ENCODE measurements at places on chromosomes 12 and 14. TPM values are rescaled to one million over a fixed set of nuclear protein-coding genes. Genes with fewer than 3 reads are reported as not detected.
A peak's percentile ranks its signal among the peaks of the same experiment; 100 is the strongest.

GRCh38 chr14:54730156-54730961 lies 163.4 kb downstream of the SAMD4A start:
- no peak for DNase-seq

DNA sequence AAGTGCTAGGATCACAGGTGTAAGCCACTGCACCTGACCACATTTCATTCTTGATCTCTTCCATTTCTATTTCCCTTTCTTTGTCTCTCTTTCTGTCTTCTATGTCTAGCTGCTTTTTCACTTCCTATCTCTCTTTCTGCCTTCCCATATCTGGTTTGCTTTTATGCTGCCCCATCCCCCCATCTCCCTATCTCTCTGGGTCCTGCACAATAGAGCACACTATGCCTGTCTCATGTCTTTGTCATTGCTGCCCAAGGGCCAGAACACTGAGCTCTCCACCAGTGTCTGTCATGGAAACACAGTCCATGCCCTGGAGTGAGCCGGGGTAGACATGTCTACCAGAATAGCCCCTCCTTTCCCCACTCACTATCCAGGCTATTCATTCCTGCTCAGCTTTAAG lies 12.3 kb upstream of the RARG start:
- DNase-seq = peak; percentile 8

- DNase-seq = no peak
Measured at GRCh38 chr12:14950421-14950820, 11.0 kb downstream of the ARHGDIB start.

- DNase-seq = no peak
Measured at GRCh38 chr14:69506241-69506595, 21.7 kb downstream of the PLEKHD1 start.

- peak; percentile 86 for DNase-seq
Measured at GRCh38 chr12:116466536-116466935, 92.6 kb upstream of the MAP1LC3B2 start.

DNA sequence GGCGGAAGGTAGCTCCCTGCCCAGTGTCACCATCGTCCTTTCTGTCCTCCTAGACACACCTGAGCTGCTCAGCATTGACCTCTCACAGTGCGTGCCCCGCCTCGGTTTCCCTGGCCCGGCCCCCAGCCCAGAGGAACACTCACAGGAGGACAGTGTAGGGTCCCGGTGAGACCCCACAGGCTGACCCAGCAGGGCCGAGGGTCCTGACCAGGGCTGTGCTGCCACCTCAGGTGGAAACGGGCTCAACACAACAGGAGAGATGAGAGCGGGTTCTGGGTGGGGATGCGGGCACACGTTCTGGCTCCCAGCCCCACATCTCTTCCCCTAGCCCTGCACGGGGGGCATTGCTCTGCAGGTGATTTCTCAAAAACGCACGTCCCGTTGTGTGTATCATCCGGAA lies 98.1 kb downstream of the PIWIL1 start:
- peak; percentile 42 for DNase-seq

- DNase-seq = no peak
Measured at GRCh38 chr14:37900561-37900960, 305.1 kb downstream of the TTC6 start.

DNA sequence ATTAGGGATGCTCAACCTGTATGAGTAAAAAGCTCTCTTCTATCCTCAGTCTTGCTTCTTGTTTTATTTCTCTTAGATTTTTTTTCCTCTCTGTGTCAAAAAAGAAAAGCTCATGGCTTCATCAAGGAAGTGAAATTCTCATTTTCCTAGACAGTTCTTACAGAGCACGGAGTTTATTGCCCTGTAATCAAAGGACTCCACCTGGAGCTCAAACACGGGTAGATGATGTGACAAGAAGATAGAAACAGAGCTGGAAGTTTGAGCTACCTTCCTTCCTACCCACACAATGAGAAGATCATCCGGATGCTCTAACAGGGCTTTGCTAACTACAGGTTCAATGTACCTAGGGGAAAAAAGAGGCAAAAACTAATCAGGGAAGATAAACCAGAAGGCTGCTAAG lies 564.8 kb downstream of the MED13L start:
- DNase-seq = no peak

DNA sequence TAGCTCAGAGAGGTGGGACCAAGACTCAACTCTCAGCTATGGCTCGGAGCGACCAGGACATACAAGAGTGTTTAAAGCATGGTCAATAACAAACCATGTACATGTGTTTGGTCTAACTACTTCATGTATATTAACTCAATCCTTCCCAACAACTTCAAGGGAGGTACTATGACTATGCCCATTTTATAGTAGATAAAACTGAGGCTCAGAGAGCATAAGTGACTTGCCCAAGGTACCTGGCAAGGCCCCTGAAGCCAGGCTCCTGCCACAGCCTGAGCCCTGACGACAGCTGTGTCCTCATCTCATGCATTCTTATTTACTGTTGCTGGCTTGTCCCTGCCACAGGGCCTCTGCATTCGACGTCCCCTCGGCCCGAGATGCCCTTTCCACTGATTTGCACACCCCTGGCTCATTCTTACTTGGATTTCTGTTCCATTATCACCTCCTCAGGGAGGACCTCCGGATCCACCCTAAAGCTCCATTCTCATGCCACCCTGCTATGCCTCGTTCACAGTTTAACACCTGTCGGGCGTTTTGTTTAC lies 2.6 kb downstream of the TESC start:
- no peak for DNase-seq

DNA sequence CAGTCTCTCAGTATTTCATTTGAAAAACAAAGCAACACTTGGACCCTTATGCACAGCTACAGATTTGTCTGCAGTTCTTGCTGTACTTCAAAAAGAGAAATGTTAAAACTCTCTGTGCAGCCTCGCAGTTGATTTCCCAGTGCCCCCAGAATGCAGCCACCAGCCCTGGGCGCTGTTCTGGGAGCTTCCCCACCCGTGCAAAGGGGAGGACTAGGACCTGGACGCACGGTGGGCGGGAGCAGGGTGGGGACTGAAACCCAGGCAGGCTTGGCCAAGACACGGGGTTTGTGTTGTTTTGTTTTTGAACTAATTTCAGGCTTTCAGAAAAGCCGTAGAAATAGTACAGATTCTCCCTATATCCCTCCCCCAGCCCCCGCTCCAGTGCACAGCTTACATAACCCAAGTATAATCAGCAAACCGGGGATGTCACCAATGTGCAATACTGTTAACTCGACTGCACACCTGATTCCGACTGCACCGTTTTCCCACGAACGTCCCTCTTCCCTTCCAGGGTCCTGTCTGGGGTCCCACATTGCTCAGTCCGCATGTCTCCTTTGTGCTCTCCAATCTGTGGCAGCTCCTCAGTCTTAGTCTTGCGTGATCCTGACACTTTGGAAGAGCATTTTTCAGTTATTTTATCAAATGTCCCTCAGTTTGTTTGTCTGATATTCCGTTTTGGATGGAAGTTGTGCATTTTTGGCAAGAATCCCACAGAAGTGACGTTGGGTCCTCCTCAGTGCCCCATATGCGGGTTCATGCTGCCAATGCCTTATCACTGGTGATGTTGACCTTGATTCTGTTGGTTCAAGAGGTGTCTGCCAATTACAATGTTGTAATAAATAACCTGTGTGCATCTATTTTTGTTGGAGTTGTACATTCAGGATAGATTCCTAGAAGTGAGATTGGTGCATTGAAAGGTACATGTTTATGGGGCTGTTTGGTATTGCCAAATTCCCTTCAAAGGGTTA lies 95.9 kb downstream of the SETD3 start:
- DNase-seq = peak; percentile 83

GRCh38 chr12:53218551-53219291 lies 11.7 kb upstream of the ITGB7 start:
- peak; percentile 96 for DNase-seq

DNA sequence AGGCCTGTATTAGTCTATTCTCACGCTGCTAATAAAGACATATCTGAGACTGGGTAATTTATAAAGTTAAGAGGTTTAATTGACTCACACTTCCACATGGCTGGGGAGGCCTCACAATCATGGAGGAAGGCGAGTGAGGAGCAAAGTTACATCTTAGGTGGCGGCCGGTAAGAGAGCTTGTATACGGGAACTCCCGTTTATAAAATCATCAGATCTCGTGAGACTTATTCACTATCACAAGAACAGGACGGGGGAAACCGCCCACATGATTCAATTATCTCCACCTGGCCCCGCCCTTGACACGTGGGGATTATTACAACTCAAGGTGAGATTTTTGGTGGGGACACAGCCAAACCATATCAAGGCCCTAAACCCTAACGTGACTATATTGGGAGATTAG lies 110.1 kb downstream of the LLPH start:
- DNase-seq = no peak

GRCh38 chr12:89305373-89305772 lies 46.9 kb downstream of the DUSP6 start:
- DNase-seq = no peak

GRCh38 chr14:22896760-22897159 lies 13.7 kb downstream of the REM2 start:
- peak; percentile 6 for DNase-seq

GRCh38 chr12:57845478-57846284 lies 848 bp downstream of the CTDSP2 start:
- DNase-seq = peak; percentile 95

The ENDOU gene
- not detected for total RNA-seq

The PFDN5 gene
- 323 TPM for total RNA-seq

The B4GALNT1 gene
- total RNA-seq = 2.9 TPM

The AKAP5 gene
- 0.59 TPM for total RNA-seq

The IL22 gene
- total RNA-seq = not detected

The ADSS1 gene
- 4.3 TPM for total RNA-seq

Measured in osteoblast (primary cell).